ENCODE measurements at places on chromosomes 16 and 17. TPM values are rescaled to one million over a fixed set of nuclear protein-coding genes. Genes with fewer than 3 reads are reported as not detected.
A peak's percentile ranks its signal among the peaks of the same experiment; 100 is the strongest.

Gene ESRP2
- total RNA-seq = 0.27 TPM

Gene SLC35G6
- not detected for total RNA-seq

- peaks cover 10% of the 10 kb centered on the region for H3K4me1 ChIP-seq
- H3K27me3 ChIP-seq = no peaks in the 10 kb centered on the region
- H3K27ac ChIP-seq = no peak overlapping the region
- DNase-seq = no peak
- H3K36me3 ChIP-seq = no peaks in the 10 kb centered on the region
- no peak overlapping the region for H3K4me3 ChIP-seq
Observed at GRCh38 chr17:18177722-18178121, 5.9 kb upstream of the ALKBH5 start.

DNA sequence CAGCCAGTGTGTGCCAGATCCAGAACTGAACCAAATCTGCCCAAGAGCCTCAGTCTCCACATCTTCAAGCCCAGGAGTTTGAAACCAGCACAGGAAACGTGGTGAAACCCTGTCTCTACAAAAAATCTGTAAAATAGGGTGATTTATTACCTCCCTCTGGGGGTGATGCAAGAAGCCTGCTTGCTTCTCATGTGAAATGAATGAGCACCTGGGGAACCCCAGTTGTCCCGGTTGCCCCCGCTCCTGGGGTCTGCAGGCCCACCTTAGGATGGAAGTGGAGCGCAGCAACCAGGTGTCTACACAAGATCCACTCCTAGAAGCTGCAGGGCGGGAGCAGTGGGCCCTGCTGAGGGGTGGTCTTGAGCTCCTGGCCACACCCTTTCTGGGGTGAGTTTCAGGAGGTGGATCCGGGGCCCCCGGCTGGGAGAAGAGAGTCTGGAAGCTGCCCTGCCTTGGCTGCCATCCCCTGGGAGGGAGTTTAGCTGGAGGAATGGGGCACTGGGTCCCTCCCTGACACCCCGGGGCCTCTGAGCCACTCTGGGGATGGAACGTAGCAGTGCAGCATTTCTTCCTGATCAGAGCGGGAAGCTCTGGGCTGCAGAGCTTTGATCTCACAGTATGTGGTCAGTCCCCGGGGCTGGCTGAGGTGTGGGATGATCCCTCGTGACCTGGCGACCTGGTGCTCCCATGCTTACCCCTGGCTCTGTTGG lies 117.8 kb downstream of the RAB11FIP4 start:
- H3K4me3 ChIP-seq = peak overlapping the region; percentile 73
- H3K36me3 ChIP-seq = no peaks in the 10 kb centered on the region
- H3K4me1 ChIP-seq = peaks cover 72% of the 10 kb centered on the region
- H3K27ac ChIP-seq = peak overlapping the region; percentile 70
- no peaks in the 10 kb centered on the region for H3K27me3 ChIP-seq
- no peak for DNase-seq

GRCh38 chr16:74577882-74578366 lies 29.0 kb downstream of the GLG1 start:
- H3K27me3 ChIP-seq = no peaks in the 10 kb centered on the region
- H3K36me3 ChIP-seq = no peaks in the 10 kb centered on the region
- no peak overlapping the region for H3K27ac ChIP-seq
- peaks cover 33% of the 10 kb centered on the region for H3K4me1 ChIP-seq
- DNase-seq = no peak
- no peak overlapping the region for H3K4me3 ChIP-seq

Measured in CD8-positive, alpha-beta memory T cell (primary cell).